Stimulated activated CD8-positive, alpha-beta memory T cell treated with anti-CD3 and anti-CD28 coated beads, Interleukin-15, amount 100 ng/mL, for 1 hour (primary cell): ENCODE measurements at places on chromosomes 6 and 20.

GRCh38 chr6:80541181-80541580 is 434.7 kb downstream of the BCKDHB start:
- DNase-seq = no peak

DNA sequence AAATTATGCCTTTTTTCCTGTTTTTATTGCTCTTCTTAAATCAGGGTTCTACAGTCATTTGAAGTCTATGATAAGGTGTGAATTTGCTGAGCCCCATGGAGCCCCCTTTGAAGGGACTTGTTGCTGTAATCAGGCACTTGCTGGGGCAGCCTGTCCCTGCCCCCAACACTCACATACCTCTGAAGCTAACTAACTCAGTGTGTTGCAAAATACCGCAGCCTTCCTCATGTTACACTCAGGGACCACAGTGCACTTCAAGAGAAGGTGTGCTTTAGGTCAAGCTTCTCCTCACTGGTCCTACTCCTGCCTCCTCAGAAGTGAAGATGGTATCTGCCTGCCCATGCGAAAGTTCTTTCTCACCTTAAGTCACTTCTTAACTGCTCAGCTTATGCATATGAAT is 66.1 kb upstream of the GLP1R start:
- no peak for DNase-seq

- DNase-seq = no peak
These were observed 99.9 kb downstream of the ALDH8A1 start for GRCh38 chr6:134849920-134850447.

- DNase-seq = no peak
These were observed 48.1 kb downstream of the KCNS1 start for GRCh38 chr20:45052698-45053429.

GRCh38 chr6:168122011-168122410 is 43.0 kb upstream of the FRMD1 start:
- no peak for DNase-seq

GRCh38 chr6:108699290-108700041 is 138.7 kb downstream of the FOXO3 start:
- no peak for DNase-seq

DNA sequence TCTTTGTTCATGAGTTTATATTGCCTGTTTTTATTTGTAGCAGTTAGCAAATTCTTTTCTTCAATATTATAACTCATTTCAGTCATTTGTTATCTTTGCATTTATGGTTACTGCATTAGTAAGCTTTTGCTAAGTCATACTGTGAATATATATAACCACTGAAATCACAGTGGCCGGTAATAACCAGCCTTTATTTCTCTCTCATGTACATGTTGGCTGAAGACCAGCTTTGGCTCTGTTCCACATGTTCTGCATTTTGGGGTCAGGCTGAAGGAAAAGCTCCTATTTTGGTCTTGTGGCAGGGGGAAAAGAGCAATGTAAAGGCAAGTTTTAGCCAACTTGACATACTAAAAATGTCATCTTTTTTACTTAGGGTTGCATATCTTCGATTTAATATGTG is 276.3 kb downstream of the BCKDHB start:
- DNase-seq = no peak

DNA sequence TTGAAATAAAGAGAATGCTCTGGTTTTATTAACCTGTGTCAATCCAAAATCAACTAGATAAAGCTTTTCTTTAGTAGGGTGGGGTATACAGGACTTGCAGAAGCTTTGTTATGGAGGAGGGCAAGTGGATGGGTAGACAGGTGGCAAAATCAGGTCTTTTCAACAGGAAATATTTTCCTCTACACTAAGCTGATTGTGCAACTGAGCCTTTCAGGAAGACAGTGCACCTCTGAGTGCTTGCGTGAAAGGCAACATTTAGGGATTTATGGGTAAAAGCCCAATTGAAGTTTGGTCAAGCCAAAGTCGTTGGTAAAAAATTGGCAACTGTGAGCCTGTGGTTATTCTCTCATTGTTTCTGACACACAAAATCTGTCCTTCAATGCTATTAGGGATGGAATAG is 23.8 kb upstream of the TUBB2A start:
- no peak for DNase-seq

DNA sequence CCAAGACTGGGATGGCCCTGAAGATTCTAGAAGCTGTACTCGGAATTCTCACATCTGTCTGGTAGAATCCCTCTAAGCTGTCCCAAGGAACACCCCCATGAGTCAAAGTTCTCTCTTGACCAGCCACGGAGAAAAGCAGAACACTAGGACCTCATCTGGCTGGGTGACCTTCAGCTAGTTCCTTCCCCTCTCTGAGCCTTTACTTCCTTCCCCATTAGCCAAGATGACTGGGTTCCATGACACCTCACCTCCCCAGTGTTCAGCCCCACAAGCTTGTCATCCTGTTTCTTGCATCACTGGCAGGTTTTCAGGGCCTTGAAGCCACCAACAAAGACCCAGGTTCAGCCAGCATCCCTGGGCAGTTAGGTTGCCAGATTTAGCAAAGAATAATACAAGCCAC is 47.8 kb downstream of the MAFB start:
- DNase-seq = no peak

GRCh38 chr6:27893836-27894807 is 18.1 kb downstream of the OR2B2 start:
- DNase-seq = no peak

DNA sequence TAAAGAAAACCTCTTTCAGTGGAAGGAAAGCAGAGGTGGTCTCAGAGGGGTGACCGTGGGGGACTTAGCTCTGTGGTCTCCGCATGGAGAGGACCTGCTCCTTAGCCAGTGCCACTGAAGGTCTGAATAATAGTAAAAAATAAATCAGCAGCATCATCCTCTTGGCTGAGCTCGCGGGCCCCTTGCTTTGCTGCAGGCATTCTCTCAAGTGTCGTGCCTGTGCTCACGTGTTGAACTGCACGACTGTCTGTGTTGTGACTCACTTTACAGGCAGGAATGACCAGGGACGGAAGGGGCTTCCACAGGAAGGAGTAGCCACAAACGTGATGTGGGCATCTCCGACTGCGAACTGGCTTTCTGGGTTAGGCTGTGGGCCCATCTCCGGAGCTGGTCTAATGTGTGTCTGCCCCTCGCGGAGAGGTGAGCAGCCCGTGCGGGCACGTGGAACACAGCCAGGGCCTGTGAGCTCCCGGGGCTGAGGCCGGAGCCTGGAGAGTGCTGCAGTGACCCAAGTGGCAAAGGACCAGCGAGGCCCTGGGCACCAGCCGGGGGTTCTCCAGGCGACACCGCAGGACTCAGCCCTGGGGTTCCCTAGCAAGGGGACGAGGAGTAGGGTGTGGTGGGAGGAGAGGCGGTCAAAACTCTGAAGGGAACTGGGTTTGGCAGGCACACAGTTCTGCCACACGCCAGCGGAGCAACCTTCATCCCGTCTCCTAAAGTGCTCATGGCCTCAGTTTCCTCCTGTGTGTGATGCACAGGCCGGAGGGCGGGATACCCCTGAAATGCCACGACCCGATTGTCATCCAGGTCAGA is 89.2 kb downstream of the RAMACL start:
- no peak for DNase-seq

- DNase-seq = no peak
These were observed 45.2 kb downstream of the DPPA5 start for GRCh38 chr6:73308712-73309534.

DNA sequence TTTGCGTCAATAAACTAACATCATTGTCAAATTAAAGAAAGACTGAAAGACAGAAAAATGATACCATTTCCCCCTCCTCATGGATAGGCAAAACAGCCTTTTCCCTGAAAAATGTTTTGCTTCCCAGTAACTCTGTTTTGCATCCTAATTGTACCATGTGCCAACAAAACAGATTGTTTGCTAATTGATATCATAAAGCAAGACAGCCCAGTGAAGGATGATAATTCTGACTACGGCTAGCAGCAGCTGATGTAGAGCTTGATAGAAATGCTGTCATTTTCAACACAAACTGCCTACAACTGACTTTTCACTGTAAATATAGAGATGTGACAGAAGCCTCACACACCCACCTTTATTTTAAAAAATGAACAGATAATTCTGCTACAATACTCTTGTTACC is 1061.6 kb downstream of the HACE1 start:
- DNase-seq = no peak

DNA sequence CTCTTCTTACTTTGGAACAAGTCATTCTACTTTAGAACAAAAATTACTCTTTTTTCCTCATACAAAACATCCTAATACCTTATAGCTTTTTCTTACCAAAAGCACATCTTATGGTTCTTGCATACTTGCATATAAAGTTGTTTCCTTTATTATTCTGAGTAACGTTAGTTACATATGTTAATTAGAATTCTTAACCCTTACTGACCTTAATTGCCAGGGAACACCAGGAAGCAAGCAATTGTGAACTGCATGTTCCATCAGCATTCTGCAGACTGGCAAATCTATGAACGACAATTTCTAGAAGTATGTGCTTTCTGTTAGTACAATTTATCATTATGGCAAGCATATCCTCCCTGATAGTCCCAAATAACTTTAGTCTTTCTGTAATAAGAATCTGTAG is 831.0 kb downstream of the C6orf118 start:
- DNase-seq = no peak

- no peak for DNase-seq
These were observed 580 bp downstream of the NXT1 start for GRCh38 chr20:23350904-23351838.

DNA sequence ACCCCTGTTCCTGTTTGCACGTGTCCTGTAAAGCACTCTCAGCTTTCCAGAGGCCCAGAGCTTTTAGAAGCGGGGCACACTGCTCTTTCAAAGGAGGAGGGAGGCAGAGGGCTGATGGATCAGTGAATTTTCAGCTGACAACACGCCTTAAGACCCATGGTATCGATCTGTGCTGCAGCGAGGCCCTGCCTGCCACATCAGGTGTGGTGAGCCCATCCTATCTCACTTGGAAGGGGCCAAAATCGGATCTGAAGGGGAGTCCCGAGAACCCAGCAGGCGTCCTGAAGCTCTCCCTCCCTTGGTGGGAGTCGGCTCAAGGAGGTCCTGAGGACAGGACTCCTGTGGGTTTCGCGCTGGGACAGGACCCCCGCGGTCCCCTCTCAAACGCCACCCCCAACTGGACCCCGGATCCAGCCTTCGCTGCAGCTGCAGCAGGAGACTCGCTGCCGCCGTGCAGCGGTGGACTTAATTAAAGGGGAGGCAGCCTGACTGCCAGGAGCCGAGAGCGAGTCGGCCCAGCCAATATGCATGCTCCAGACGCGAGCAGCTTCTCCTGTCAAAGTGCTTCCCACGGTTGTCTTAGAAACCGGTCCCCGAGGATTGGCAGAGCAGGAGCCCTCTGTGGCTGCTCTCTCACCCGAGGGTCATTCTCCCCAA is 580.0 kb upstream of the ZNF337 start:
- DNase-seq = no peak

GRCh38 chr6:120198033-120198432 is 848.5 kb upstream of the MAN1A1 start:
- DNase-seq = no peak

- DNase-seq = no peak
These were observed 659.7 kb upstream of the FLRT3 start for GRCh38 chr20:14996883-14997672.

- no peak for DNase-seq
These were observed 25.9 kb upstream of the HACE1 start for GRCh38 chr6:104885518-104886043.

GRCh38 chr6:116029535-116029934 is 31.2 kb downstream of the FRK start:
- no peak for DNase-seq

GRCh38 chr6:115610696-115611095 is 450.0 kb downstream of the FRK start:
- DNase-seq = no peak

DNA sequence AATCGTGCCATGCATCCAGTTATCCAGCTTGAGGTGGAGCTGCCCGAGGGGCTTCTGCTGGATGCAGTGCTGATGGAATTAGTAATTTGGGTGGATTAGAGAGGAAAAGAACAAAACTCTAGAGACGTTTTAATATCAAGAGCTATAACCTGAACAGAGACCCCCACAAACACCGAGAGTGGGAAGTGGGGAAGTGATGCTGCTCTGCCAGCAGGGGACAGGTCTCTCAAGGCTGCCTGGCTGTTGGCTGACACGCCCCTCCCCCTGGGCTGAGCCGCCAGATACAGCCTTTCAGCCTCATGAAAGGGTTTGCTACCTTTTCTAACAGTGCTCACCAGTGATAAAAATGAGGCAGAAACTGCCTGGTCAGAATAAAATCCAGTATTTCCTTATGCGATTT is 9.6 kb downstream of the LEMD2 start:
- no peak for DNase-seq

- DNase-seq = no peak
These were observed 497.4 kb upstream of the SULF2 start for GRCh38 chr20:48282591-48283228.

- no peak for DNase-seq
These were observed 75.2 kb downstream of the MAP3K5 start for GRCh38 chr6:136716917-136717715.

GRCh38 chr6:37709250-37709931 is 11.7 kb upstream of the MDGA1 start:
- no peak for DNase-seq

GRCh38 chr6:106214531-106214930 is 111.0 kb downstream of the ATG5 start:
- no peak for DNase-seq

GRCh38 chr6:137266309-137266586 is 47.1 kb upstream of the IFNGR1 start:
- DNase-seq = no peak

DNA sequence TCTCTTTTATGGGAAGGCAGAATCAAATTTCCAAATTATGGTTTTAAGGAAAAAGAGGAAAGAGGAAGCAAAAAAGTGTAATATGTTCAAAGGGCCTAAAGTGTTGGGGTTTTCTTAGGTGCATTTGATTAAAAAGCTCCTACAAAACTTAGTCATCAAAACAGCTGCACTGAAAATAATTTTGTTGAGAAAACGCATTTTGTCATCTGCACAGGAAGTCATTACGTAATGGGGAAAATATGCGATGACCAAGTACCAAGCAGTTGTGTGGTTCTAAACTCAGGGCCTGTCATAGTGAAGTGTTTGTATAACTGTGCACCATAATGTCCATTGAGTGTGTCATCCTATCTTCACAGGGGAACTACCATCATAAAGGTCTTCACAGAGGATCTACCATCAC is 15.6 kb downstream of the HAO1 start:
- DNase-seq = no peak

- no peak for DNase-seq
These were observed 29.3 kb downstream of the CDH4 start for GRCh38 chr20:61281286-61281795.

DNA sequence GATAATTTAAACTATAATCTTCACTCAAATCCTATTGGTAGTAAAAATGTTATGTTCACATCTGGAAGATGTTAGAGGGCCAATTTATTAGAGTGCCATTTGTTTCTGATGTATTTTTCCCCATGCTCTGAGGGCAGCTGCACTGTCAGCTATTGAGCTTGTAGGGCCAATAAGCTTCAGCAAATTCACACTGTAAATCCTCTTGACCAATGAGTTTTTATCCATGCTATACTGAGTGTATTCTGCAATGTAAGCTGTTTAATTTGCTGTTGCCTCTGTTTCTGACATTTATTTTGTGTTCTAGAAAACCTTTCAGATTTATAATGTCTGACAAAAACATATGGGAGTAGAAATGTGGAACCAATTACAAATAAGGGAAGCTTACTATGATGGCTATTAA is 62.6 kb downstream of the OGFRL1 start:
- DNase-seq = no peak

GRCh38 chr6:160967833-160968232 is 23.7 kb upstream of the MAP3K4 start:
- DNase-seq = no peak

GRCh38 chr6:31617010-31617409 is 2.0 kb downstream of the AIF1 start:
- DNase-seq = no peak
